ENCODE measurements at places on chromosomes 5 and 9.

DNA sequence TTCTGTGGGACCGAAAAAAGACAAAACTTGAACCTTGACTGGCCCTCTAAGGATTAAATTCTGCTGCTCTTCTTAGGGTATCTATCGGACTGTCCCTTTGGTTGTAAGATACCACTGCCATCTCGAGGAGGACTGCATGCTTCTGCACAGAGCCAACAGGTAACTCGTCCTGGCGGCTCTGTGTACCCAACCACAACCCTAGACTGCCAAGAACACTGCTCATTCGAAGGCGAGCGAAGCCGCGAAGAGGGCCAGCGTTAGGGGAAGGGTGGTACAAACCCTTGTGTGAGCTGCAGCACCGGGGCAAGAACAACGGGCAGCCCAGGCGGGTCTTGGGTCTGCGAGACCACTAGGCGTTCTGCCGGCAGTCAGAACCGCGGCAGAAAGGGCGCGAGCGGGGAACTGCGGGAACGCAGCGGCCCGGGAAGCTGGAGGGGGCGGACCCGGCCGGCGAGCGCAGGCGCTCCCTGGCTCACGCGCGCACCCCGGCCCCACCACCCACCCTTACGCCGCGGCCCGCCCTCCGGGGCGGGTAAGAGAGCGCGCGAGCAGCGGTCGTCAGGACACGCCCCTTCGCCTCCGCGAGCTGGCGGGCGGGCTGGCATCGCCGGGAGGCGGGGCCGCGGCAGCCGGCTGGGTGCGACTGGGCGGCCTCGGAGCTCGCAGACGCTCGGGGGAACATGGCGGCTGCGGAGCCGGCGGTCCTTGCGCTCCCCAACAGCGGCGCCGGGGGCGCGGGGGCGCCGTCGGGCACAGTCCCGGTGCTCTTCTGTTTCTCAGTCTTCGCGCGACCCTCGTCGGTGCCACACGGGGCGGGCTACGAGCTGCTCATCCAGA, at the start of gene ISOC1:
TSS of gene ISOC1 (plus strand) at position 663 of the 837 bp plus-strand sequence. CDS start at position 681, 18 bp downstream.
- DNase-seq = peak; percentile 89

DNA sequence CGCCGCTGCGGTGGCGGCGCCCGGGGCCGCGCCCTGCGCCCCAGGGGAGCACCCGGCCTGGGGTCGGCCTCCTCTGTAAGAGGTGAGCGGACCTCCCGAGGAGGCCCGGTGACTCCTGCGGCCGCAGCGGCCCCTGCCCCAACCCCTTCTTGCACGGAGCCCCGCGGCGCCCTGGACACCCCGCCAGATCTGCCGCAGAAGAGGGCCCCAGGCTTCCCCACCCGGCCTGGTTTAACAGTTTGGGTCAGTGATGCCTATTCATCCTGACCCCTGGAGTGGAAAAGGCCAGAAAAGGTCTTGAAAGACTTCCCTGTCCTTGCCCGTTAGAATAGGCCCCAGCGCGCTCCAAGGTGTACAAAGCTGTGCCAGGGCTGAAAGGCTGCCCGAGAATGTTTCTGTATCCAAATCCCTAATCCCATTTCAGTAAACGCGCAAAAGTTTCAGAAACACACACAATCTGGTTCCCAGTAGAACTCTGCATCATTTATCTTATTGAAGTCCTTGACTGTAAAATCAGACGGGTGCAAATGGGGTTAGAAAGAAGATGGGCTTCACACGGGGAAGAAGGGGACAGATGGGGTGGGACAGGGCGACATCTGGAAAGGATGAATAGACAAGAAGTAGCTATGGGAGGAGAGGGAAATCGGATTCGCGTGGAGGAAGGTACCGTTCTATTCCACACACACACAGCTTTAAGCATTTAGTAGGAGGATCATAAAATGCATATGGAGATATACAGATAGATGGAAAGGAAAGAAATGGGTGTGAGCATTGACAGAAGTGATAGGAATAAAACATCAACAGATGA, 1.1 kb upstream of the SSBP2 start:
- DNase-seq = no peak

- peak; percentile 45 for DNase-seq
These were observed 12.2 kb downstream of the TNIP1 start for GRCh38 chr5:151068433-151069197.

DNA sequence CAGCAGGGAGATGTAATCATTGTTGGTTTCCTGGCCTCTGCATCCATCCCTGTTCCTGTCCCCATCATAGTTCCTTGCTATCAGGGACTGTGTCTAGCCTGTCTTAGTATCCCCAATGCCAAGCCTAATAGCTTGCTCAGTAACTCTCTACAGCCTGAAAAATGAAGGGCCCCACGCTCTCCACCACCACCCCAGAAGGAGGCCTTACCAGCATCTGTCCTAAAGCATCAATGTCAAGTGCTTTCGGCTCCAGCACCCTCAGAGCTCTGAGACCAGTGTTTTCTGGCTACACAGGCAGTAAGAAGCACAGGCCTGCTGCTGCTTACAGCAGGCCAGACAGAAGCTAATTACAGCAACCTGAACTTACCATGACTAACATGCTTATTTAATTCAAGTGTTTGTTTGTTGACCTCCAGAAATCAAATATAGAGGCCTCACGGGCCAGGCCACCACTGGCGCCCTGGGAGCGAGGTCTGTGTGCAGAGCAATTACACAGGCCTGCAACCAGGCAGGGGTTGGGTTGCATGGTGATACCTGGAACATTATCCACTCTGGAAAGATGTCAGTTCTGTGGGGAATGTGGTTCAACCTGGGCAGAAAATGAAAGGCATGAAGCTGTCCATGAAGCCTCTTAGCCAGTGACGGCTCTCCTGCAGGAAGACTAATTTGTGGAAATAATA, 124.3 kb downstream of the SLC1A3 start:
- no peak for DNase-seq

DNA sequence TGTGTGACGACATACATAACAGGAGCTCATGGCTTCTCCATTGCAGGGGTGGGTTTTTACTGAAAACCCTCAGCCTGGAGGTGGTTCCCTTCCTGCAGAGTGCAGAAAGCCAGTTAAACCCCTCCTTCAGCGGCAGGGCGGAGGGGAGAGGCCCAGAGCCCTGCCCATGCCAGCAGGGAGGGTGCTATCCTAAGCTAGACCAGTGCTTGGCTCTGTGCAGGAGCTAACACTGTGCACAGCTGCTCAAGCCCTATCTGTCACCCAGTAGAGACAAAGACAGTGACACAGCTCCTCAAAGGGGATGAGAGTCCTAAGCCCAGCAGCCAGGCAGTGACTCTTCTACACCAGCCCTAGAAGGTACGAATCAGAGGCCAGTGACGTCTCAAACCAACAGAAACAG, 70.0 kb upstream of the ZSWIM6 start:
- DNase-seq = no peak

DNA sequence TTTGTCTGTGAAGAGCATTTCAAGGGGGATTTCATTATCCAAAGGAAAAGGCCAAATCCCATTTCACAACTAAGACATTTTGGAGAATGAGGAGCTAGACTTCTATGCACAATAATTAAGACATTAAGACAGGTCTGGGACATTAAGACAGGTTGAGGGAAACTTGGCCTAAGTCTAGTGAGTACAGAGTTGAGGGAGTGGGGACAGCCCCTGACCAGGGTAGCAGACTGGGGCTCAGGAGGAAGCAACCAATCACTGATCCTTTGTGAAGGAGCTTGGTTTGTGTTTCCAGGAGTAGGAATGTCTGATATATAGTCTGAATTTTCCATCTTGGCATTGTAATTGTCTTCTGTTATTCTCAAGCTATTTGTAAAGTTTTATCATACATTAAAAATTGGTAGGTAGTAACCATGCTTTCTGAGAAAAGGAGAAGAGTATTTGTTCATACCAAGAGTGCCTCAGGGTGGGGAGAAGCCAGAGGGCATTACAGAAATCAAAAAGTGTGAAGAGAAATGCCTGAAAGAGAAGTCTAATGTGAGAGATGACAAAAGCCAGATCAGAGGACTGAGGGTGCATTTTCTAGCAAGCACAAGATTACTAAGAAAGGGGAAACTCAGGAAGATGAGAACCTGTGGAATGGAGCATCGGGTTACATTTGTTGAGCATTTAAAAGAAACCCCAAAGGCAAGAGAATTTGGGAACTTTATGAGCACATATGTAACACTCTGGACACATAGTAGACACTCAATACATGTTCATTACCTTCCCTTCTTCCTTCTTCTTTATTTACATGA, 189.3 kb upstream of the PIK3R1 start:
- DNase-seq = no peak

DNA sequence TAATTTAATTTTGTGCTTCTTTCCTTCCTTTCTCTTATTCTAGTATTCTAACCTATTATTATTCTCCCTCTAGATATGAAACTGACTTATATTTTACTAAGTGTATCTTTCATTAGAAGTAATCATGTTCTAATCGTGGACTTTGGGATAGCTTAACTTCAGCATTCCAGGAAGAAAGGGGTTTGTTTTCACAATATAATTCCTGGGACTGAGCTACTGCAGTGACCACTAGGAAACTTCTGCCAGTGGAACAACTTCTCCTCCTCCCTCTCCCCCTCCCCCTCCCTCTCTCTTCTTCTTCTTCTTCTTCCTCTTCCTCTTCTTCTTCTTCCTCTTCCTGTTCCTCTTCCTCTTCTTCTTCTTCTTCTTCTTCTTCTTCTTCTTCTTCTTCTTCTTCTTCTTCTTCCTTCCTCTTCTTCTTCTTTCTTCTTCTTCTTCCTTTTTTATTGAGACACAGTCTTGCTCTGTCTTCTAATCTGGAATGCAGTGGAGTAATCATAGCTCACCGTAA, 127.9 kb downstream of the NNT start:
- no peak for DNase-seq

DNA sequence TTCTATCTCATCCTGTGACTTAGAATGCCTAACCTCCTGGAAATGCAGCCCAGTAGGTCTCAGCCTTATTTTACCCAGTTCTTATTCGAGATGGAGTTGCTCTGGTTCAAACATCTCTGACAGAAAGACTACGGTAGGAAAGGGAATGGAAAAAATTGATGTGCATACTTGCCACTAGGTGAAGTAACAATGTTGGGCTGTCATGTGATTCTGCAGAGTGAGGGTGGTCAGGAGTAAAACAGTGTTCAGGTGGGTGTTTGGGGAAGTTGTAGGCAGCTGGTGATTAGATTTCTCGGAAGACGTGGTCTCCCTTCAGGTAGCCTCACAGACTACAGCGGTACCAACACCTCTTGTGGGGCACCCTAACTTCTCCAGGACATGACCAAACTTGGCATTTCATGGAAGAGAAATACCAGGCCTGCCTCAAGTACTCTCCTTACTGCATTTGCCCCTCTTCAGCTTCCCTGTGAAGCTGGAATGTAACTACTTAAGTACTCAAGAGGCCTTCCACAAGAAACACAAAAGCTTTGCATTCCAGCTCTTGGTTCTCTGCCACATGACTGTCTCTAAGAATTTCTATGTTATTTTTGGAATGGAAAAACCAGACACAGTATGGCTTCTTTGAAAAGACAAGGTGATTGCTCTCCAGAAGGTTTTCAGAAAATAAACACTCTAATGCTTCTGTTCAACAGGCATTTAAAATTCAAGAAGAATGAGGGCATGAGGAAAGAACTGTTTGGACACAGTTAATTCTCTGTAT, 17.4 kb upstream of the ENTREP1 start:
- peak; percentile 22 for DNase-seq

GRCh38 chr5:67378256-67378655, 181.7 kb upstream of the CD180 start:
- DNase-seq = no peak

DNA sequence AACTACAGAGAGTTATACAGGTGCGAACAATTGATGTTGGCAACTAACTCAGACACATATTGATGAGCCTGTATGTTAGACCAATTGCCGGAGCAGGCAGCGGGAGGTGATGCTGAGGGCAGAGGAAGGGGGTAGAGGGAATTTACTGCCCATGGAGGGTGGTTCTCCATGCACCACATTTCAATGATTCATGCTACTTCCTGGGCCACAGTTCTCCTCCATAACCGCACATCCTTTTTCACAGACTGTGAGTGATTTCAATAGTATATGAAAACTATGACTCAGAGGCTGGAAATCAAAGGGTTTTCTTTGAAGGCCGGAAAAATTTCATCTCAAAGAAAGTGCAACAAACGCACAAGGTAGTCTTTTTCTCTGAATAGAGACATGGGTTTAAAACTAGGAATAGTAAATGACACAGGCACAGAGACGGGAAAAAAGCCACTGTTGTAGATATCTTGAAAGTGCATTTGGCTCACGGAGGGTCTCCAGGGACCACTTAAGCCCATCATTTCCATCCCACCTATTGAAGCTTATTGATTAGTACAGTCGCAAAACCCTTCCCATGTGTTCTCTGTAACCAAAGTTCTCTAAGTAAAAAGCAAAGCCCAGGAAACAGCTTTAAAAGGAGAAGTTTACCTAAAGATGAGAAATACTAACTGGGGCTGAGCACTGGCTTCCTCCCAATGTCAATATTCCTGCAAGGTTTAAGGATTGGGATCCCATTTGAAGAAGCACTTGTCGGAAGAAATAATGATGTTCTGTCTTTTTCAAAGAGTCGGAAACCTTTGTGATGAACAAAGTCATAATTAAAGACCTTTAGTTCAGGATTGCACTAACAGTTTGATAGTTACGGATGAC, 28.0 kb upstream of the ADAM19 start:
- DNase-seq = peak; percentile 94

DNA sequence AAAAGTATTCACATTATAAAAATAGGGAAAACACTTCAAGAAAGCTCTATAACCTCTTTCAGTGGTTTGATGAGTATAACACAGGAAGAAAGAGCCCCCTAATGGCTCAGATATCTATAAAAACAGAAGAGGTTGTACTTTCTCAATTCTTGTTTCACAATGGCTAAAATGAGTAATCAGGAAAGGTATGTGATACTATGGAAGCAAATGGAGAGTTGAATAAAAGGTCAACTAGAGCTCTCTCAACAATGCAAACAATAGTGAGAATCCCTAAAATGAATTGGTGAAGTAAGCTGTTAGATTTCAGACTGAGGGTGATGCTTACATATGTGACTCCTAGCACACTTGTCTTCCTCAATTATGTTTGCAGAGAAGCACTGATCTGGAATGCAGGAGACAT, 584.6 kb upstream of the CDH18 start:
- peak; percentile 8 for DNase-seq

- no peak for DNase-seq
These were observed 720.8 kb upstream of the ADAMTS16 start for GRCh38 chr5:4419281-4419680.

- no peak for DNase-seq
These were observed 244.4 kb downstream of the MAST4 start for GRCh38 chr5:66840511-66841013.
